ENCODE measurements at places on chromosomes 13 and 19.

- DNase-seq = no peak
Observed at GRCh38 chr13:23777575-23777870, 111.7 kb downstream of the MIPEP start.

- DNase-seq = no peak
Observed at GRCh38 chr13:106594980-106595379, 27.0 kb upstream of the ARGLU1 start.

GRCh38 chr13:101475536-101475935 lies 23.1 kb downstream of the ITGBL1 start:
- DNase-seq = no peak

DNA sequence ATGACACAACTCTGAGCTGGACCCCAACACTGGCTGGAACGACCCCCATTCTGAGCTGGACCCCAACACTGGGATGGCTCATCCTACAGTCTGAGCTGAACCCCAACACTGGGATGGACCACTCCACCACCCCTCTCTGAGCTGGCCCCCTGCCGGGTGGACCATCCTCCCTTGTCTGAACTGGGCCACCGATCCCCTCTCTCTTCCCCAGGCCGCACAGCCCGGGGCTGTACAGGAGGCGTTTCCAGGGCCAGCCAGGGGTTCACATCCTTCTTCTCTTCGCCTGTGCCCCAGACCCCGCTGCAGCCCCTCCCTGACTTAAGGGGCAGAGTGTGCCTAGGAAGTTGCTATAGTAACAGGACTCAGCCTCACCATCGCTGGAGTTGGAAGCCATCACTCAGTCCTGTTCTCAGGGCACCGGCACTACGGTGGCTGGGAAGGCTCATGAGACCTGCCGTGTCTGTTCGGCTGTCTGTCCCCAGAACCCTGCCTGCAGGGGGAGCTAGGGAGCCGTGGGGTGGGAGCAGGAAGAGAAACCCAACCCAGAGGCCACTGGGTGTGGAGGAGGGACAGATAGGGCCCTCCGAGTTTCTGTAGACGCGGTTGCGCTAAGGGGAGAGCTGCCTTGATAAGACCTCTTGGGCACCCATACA lies 3.7 kb downstream of the PRKACA start:
- DNase-seq = no peak

- DNase-seq = no peak
Observed at GRCh38 chr13:60094385-60095088, 69.2 kb downstream of the DIAPH3 start.

DNA sequence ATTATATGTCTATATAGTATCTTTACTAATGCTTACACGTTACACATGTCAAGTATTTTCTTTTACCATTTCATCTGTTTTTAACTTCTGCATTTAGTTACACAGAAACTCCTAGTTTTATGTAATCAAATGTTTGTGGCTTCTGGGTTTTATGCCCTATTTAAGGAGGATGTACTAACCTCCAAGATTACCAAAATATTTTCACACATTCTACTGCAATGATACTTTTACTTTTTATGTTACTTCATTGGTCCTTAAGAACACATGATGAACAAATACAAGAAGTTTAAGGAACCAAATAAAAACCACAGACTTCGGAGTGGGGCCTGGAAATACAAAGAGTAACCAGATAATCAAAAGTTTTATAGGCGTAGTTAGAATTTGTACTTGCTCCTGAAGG lies 37.2 kb downstream of the ZC3H13 start:
- no peak for DNase-seq

DNA sequence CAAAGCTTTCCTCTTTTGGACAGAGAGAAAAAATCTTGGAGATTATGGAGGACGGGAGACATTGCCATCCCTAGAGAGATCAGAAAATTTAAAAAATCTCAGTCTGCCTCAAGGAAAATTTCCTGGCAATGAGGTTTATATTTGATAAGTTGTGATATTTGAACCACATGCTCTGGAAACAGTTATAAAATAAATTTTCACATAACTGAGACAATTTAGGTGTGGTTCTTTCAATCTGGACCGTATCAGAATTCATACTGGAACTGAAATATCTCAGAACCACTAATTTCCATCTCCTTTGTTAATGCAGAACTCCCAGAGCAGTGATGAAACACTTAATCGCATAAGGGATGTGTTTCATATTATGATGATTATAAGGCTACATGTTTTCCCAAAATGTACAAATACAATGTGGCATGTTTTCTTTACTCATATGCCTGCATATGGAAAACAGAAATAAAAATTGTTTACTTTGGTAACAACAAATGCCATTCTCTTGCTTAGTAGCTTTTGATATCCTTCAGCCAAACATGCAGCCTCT lies 13.7 kb downstream of the UBE2L5 start:
- DNase-seq = no peak

GRCh38 chr13:112980434-112980833 lies 11.4 kb downstream of the MCF2L start:
- DNase-seq = no peak

DNA sequence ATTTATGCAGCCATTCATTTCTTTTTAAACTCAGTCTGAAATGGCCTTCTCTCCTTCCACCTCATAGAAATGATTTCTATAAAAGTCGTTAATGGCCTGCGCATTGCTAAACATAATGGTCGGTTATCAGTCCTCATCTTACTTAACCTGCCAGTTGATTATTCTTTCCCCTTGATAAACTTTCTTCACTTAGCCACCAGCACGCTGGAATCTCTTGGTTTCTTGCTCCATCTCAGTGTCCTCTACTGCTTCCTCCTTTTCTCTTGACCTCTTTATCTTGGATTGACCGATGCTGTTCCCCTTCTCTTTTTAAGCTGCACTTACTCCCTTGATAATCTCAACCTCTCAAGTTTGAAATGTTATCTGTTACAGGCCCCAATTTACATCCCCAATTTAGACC lies 12.2 kb upstream of the CLC start:
- DNase-seq = no peak

- DNase-seq = no peak
Observed at GRCh38 chr19:11257846-11258380, 4.4 kb downstream of the DOCK6 start.

GRCh38 chr19:18961767-18962620 lies 21.0 kb upstream of the HOMER3 start:
- no peak for DNase-seq

- DNase-seq = no peak
Observed at GRCh38 chr19:54427586-54427985, 12.3 kb downstream of the TTYH1 start.

GRCh38 chr19:41531438-41532311 lies 44.3 kb upstream of the CEACAM21 start:
- DNase-seq = no peak

- DNase-seq = no peak
Observed at GRCh38 chr19:2587001-2587719, 111.2 kb downstream of the GADD45B start.

- DNase-seq = no peak
Observed at GRCh38 chr13:98548230-98548629, 28.7 kb downstream of the STK24 start.

DNA sequence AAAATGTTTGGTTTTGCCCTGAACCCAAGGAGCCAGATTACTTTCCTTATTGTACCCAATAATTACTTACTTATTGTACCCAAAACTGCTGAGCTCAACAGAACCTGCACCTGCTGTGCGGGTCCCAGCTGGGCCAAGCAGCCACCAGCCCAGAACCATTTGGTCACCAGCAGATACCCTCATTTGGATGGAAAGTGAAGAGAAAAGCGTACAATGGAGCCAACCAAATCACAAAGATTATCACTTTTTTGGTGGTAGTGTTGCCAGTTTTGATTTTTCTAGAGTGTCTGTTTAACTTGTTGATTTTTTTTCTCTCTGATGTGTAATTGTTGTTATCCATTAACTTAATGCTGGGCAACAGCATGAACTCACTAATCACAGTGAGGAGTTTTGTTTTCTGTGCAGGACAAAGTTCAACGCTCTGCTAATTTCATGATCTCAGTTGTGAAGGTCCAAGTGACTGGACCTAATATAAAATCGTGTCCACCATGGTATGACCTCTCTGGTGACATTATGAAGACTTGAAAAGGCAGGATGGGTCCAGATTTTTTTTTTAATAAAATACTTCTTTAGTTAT lies 23.8 kb downstream of the SPATA13 start:
- DNase-seq = no peak

DNA sequence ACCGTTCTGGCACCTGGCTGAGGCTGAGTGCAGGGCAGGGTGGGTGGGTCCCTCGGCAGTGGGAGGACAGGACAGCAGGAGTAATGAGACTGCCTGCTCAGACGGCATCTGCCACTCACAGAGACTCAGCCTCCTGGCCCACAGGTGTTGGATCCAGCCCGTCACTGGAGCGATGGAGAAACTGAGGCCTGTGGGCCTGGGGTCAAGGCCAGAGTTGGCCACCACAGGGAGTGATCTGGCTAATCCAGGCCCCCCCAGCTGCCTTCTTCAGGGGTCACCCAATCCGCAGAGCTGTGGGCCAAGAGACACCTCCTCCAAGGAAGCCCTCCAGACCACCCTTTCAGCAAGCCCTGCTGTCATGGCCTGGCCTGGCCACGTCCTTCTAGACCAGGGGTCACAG lies 103.7 kb upstream of the VSTM2B start:
- DNase-seq = no peak

DNA sequence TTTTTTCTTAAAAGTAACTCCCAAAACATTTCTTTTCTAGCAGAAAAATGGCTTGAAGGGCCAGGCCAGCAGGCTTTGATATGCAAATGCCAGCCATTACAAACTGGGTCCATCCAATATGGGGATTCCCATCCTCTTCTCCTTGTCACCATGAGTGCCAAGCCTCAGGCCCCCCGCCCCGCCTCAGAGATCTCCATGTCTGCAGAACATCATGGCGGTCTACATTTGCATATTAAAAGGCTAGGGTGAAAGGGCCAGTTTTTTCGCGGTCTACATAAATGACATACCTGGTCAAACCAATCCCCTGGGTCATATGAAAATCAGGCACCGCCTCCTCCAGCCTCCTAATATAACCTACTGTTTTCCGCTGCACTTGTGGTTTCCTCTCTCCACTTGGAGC lies 1327.6 kb downstream of the UQCRFS1 start:
- DNase-seq = no peak

DNA sequence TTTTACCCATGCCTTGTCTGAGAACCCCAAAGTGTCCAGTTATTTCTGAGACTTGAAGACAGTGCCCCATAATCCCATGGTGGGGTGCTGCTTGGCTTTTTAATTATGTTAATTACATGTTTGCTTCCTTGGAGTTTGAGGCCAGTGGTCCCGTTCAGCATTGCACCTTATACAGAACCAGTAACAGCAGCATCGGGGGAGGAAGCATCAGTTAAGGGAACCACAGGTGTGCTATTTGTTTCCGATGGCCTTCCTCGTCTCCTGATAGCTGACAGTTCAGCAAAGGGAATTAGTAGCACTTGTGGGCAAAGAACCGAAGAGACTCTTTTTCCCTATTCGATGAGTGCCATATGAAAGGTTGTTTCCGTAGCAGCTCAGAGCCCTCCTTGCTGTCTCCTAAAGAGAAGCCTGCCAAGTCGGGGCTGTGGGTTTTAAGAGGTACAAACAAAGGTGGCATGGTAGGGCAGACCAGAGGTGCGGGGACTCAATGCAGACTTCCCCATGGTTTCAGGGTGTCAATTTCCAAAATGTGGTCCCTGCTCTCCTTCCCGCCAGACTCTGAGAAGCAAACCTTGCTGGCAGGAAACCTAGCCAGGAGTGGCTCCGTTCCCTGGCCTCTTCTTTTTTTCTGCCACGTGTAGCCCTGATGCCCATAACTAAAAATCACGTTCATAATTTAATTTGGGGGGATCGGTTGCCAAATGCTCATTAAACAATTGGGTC lies 225.2 kb upstream of the TSHZ3 start:
- DNase-seq = no peak

DNA sequence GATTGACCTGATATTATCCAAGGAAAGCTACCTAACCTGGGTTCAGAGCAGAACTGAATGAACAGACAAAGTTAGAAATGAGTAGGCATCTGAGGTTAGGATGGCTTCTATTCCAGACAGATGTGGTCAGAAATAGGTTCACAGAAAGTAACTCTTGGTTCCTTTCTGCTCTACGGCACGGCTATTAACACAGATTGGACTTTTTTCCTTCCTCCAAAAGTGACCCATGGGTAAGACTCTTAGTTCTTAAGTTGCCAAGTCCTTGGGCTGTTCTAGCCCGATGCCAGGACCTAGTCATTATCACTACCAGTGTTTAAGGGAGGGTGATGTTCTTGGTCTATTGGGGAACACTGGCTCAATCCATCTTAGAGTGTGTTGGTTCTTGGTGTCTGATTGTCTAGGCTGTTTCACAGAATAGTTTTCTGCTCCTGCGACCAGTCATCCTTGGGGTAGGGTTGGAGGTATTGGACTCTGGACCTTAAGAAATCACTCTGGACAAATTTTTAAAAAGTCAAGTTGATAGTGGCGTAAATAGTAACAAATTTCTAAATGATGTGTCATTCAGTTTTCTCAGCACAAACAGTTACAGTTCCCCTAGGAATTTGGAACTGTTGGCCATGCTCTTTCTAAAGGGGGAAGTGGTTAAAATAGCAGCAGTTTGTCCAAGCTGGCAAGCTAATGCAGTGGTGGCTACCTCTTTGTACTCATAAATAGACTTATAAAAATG lies 60.1 kb upstream of the MYCBP2 start:
- DNase-seq = no peak

- no peak for DNase-seq
Observed at GRCh38 chr19:39590265-39590664, 12.1 kb upstream of the LGALS13 start.

Measured in NCI-H2107 (cell line).